ENCODE measurements at places on chromosomes 16 and 17.

DNA sequence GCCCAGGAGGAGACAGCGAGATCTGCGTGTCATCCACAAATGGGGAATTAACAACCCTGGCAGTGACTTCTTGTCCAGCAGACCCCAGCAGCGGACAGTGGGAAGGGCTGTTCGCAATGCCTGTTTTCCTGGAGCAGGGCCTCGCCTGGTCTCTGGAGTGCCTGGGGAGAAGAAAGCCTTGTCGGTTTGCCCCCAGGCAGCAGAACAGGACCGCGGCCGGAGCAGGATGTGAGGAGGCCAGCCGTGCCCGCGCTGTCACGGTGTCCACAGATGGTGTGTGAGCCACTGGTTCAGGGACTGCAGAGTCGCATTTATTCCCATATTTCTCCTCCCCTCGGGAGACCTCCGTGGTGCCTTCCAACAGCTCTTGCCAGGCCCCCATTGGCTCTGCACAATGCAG, 68.5 kb upstream of the GSE1 start:
- DNase-seq, result no peak

- no peak for DNase-seq
These were observed 1.6 kb downstream of the IL21R start for GRCh38 chr16:27403601-27403992.

DNA sequence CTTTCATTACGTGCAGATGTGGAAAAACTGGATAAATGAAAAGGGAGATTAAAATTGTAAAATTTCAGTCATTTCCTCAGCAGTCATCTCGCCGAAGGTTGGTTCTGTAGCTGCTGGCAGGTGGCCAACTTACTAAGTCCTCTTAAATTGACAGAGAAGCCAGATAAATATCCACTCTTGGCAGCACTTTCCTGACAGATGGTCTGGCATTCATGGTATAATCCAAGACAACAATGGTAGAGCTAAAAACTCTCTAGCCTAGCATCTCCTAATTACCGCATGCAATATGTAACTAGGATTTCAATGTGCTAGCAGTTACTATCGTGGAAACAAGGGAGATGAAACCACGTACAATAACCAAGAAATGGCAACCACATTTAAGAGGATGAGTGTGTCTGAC, 306.3 kb downstream of the CNTNAP4 start:
- DNase-seq, result no peak

- DNase-seq, result no peak
These were observed 10.4 kb downstream of the SLC25A10 start for GRCh38 chr17:81722184-81723120.

DNA sequence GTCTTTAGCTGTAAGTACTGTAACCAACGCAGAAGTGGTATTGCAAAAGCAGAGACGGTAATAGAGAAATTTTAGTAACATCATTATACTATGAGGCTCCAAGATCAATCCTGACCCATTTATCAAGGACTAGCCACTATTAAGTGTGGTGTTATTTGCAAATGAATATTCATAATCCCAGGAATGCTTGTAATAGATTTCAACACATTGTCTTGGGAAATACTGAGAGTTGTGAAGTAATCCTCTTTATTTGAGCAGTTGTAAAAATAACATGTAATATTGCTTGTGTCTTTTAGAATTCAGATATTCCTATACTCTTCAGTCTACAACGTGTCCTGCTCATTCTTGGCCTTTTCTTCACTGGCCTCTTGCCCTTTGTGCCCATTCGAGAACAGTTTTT, 46.4 kb downstream of the GDPD1 start:
- DNase-seq, result no peak

DNA sequence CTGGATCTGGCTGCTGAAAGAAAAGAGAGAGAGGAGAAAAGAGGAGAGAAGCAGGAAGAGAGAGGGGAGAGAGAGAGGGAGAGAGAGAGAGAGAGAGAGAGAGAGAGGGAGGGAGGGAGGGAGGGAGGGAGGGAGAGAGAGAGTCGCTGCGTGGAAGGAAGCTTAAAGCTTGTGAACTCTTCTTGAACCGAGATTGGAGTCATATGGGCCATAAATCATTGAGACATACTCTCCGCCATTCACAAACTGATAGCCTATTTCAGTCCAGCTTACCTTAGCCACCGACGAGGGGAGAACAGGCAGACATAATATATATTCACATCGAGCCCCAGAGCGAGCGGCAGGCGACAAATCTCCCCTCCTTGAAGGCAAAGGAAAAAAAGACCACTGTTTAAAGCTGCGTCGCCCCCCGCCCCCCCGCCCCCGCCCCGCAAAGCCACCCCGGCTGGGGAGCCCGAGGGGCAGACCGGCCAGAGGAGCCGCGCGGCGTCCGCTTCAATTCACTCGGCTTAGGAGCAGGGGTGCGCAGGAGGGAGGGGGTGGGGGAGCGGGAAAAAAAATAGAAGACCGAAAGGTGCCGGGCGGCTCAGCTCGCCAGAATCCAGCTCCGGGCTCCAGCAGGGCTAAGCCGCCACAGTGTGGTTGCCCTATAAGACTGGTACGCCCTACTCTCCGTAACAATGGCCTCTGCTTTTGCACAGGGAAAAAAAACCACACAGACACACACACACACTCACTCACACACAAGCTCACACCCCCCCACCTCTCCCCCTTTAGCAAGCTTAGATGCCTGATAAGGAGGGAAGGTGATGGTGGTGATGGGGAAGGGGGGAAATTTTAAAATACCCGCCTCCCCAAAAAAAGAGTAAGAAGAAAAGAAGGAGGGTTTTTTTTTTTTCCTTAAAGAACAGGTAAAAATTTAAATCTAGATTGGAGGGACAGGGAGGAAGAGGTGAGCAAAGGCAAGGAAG, 10.6 kb upstream of the HOXB2 start:
- peak; percentile 97 for DNase-seq

GRCh38 chr17:36740157-36740556, 138.8 kb downstream of the MRM1 start:
- DNase-seq, result no peak

DNA sequence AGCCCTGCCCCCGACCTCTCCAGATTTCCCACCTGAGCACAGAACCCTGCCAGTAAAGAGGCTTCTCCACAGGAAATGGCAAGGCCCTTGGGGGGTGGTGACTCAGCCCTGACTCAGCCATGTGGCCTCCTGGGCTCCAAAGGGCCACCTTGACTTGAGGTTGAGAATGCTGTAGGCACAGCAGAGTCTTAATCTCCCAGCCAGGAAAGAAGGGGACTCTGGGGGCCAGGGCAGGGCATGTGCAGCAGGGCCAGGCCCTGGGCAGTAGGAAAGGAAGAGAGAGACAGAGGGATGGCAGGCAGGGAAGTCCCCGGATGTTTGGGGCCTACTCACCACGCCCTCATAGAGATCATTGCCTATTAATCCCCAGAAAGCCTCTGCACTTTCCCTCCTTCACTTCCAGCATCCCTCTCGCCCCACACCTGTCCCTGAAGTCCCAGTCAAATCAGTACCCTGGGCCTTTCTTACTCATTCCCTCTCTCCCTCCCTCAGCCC, 4.8 kb upstream of the ITGA3 start:
- peak; percentile 95 for DNase-seq

DNA sequence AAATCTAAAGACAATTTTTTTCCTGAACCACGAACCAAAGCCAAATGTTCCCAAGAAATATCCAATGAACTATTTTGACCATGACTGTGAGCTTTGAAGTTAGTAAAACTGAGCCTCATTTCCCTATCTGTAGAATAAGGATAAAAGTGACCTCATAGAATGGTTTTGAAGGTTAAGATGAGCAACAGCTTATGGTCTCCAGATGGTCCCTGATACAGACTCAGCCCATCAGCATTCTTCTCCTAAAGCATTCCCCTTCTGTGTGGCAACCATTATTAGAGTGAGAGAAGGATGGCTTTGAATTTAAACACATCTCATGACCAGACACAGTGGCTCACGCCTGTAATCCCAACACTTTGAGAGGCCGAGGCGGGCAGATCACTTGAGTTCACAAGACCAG, 70.1 kb downstream of the COPRS start:
- DNase-seq, result no peak

DNA sequence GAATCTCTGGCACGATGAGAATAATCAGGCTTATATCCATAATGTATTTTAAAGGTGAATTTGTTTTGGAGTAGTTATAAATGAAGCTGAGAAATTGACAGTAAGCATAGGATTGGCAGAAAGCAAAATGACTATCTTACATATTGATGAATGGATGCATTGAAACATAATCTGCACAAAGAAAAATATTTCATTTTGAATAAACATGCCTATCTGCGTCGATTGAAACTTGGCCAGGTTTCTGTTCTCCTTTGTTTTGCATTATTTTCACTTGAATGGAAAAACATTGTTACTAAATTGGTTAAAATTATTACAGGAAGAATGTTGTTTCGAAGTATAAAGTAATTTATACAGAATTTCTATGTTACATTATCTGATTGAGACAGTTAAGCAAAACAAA, 128.2 kb downstream of the USP22 start:
- no peak for DNase-seq

- DNase-seq, result no peak
These were observed 618 bp downstream of the GGA3 start for GRCh38 chr17:75260641-75261335.

- DNase-seq, result no peak
These were observed 5.2 kb downstream of the LITAFD start for GRCh38 chr16:8887431-8887765.

DNA sequence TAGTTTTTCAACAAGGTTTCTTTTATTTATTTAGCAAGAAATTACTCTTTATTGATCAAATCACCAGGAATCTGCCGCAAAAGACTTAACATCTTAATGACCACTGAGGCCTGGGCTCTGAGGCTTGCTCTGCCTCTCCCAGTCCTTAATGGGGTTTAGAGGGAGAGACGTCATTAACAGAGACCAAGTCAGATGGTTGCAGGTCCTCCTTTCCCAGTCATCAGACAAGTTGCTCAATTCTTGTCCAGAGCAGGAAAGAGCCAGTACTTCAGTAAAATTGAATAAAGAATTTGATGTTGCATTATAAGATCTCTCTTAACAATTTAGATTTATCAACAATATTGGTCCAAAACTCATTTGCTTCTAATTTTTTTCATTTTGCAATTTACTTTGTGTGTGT, 2.0 kb downstream of the SEPHS2 start:
- no peak for DNase-seq

- DNase-seq, result no peak
These were observed 3.8 kb downstream of the CENPV start for GRCh38 chr17:16349431-16349830.

DNA sequence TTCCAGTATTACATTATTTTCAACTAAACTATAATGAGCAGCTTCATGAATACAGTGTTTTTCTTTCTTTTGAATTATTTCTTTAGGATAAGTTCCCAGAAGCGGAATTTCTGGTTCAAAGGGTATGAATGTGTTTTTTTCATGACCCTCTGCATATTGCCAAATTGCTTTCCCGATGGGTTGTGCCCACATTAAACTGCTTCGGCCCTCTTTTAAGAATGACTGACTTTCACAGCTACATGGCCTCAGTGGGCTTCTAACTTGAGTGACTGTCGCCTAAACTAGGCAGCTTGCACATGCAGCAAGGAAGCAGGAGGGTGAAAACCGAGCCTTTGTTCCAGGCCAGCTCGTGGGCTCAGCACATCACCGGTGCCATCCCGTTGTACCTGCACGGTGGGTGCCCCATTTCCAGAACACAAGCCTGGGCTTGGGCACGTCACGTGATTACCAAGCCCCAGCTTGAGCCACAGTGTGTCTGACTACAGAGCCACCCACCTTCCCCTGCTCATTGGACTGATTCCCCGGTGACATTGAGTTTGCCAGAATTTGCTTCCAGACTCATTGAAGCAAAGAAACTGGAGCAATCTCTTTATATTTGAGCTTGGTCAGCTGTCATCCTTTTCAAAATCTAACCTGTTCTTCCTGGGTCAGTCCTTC, 112.8 kb downstream of the CLEC16A start:
- DNase-seq, result no peak

GRCh38 chr17:10149573-10150399, 48.6 kb downstream of the GAS7 start:
- peak; percentile 63 for DNase-seq

GRCh38 chr17:77778636-77779489, 179.6 kb upstream of the TNRC6C start:
- DNase-seq, result no peak

DNA sequence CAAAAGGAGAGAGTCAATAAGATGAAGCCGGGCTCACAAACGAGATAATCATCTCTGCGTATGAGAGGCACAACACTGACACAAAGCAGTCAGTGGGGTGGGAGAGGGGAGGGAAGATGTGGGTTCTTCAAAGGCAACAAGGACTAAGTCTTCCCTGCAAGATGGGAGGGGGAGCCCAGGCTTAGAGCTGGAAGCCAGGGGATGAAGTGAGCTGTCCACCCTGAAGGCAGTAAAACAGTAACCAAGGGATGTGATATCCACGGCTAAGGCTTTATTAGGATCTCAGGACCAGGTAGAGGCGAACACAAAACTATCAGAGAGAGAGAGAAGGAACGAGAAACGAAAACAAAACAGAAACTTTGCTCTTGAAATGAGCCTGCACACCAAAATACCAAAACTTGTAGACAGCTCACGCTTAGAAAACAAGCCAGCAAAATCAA, 115.9 kb downstream of the DYNLRB2 start:
- DNase-seq, result no peak

DNA sequence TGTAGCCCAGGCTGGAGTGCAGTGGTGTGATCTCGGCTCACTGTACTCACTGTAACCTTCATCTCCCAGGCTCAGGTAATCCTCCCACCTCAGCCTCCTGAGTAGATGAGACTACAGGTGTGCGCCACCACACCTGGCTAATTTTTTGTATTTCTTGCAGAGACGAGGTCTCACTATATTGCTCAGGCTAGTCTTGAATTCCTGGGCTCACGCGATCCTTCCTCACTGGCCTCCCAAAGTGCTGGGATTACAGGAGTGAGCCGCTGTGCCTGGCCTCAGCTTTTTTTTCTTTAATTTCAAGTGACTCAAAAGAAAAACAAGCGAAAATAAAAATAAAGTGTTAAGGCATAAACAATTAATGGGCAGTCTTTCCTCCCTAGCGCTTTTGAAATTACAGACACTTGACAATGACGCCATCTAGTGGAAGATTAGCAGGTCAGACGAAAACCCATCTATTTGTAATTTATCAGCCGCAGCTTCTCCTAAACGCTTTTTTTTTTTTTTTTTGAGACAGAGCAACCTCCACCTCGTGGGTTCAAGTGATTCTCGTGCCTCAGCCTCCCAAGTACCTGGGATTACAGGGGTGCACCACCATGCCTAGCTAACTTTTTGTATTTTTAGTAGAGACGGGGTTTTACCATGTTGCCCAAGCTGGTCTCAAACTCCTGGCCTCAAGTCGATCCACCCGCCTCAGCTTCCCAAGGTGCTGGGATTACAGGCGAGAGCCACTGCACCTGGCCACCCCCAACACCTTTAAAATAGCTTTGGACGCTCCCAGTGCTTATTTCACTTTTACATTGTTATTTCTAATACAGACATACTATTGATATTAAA, 28.1 kb upstream of the PECAM1 start:
- DNase-seq, result peak; percentile 73

Data from HTR-8/SVneo (cell line).